Fibroblast of upper back skin (primary cell): ENCODE measurements at places on chromosomes 6 and 20.

GRCh38 chr6:165858586-165858985 is 195.5 kb upstream of the PDE10A start:
- DNase-seq, result no peak

GRCh38 chr6:21887231-21888185 is 294.0 kb downstream of the SOX4 start:
- DNase-seq, result peak; percentile 76

DNA sequence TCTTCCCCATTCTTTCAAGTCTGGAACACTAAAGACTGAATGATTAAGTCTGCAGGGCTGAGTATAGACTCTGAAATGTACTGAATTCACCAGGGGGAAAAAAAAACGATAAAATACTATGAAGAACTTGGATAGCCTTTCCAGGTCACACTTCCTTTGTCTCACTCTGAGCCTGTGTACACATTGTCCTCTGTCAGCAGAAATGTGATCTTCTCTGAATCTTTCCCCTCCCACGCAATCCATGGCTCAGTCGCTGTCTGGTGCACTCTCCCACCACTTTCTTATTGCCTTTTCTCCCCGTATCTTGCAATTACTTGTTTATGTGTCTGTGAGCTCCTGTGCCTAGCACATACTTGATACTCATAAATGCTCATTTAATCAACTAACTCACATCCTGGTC is 212.6 kb upstream of the RSPO3 start:
- no peak for DNase-seq

- peak; percentile 53 for DNase-seq
Measured at GRCh38 chr6:43308101-43308989, at the start of gene CRIP3. Gene CRIP3, minus strand, starts transcription at chr6:43308826. Its CDS starts 34 bp downstream, at chr6:43308792.

GRCh38 chr6:111551521-111552231 is 54.0 kb downstream of the TRAF3IP2 start:
- DNase-seq, result peak; percentile 67

DNA sequence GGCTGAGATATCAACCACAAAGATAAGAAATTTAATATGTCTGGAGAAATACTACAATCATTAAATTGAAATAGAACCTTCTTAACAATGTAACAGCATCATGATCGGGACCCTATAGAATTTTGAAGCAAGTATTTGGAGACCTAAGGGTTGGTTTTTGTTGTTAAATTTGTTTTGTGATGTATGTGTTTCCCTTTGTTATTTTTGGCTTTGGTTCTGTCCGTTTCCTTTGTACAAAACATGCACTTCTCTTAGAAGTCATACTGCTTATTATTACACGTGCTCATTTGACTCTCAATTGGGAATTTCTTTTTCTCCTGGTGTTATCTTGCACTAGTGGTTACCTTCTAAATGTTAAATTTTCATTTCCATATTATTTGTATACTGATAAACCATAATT is 4.0 kb upstream of the PLN start:
- DNase-seq, result no peak

DNA sequence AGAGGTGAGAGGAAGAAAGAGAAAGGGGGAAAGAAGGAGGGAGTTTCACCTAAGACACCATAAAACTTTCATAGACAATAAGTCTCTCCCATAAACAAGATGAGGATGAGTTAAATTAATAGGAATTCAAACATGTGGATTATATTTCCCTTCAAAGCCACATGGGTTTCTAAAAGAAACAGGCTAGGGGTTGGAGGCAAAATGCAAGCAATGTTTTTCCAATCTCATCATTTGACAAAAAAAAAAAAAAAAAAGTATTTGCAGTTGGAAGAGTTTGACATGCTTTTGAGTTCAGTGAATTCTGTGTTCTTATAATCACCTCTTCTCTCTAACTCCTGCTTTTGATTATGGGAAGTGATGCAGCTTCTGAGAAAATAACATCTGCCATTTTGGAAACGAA is 286.5 kb upstream of the PRND start:
- DNase-seq, result peak; percentile 87

DNA sequence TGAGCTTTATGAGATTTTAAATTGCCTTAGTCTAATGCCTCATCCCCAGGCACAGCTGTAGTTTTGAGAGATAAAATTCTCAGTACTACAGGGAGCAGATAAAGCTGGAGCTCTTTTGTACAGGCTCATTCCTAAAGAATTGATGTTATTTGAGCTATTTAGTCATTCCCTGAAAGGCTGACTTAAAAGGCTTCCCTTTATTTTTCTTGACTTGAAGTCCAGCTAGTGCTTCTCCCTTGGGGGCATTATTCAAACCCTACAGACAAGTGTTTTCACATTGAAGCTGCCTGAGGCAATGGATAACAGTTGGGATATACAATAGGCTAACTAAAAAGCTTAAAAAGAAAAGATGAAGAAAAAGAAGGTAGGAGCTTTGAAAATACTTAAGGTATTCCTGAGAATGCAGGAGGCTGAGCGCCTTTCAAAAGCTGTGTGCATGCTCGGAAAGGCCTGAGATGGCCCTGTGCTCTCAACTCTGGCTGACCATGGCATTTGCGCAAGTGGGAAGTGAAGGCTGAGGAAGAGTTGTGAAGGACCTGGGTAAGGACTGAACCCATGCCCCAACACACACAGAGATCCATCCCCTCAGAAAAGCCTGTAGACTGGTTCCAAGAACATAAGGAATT is 315.1 kb downstream of the SMOC2 start:
- DNase-seq, result peak; percentile 89

- DNase-seq, result peak; percentile 92
Measured at GRCh38 chr20:4108495-4109306, 93.3 kb upstream of the RNF24 start.

DNA sequence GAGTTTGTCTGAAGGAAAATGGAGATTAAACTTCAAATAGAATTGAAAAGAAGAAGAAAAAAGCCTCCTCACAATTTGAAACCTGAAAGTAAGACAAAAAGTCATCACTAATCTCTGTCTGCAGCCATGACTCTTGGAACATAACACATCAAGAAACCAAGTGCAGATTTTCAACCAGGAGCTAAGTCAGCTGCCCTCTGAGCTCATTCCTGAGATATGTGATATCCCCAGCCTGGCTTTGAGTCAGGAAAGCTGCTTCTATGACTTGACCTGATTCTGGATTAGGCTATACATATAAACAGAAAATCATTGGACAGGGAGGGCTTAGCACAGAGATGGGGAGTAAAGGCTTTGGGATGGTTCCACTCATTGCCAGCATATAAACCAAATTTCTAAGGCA is 891.4 kb downstream of the TFAP2A start:
- peak; percentile 92 for DNase-seq

- DNase-seq, result no peak
Measured at GRCh38 chr6:41790045-41790444, 2.6 kb downstream of the TOMM6 start.

DNA sequence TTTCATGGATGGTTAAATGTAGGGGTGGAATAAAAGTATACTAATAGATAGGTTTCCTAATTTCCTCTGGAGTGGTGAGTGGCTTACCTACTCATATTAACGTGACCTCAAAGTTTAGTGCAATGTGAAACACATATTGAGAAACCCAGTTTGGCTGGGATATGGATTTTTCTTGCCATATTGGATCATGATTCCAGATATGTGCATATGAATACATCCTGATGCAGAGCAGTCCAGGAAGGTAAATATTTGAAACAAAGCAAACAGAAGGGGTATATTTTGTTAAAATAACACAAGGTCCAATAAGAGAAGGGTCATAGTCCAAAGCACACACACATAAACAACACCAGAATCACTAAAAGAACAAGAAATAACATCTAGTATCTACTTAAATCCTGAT is 608.1 kb downstream of the PKHD1 start:
- no peak for DNase-seq
